ENCODE measurements at places on chromosomes 4 and X.

DNA sequence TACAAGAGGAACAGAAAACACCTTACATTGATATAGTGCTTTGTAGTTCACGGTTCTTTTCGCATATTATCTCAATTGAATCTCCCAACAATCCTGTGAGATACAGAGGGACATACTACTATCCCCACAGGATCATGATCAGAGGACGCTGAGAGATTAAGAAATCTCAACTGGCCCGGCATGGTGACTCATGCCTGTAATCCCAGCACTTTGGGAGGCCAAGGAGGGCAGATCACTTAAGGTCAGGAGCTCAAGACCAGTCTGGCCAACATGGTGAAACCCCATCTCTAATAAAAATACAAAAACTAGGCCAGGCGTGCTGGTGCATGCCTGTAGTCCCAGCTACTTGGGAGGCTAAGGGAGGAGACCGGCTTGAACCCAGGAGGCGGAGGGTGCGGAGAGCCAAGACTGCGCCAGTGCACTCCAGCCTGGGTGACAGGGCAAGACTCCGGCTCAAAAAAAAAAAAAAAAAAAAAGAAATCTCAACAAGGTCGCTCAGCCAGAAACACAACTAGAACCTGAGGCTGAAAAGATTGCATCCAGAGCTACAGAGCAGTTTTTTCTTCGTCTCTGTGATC lies 7.4 kb downstream of the APOO start:
- DNase-seq: no peak

DNA sequence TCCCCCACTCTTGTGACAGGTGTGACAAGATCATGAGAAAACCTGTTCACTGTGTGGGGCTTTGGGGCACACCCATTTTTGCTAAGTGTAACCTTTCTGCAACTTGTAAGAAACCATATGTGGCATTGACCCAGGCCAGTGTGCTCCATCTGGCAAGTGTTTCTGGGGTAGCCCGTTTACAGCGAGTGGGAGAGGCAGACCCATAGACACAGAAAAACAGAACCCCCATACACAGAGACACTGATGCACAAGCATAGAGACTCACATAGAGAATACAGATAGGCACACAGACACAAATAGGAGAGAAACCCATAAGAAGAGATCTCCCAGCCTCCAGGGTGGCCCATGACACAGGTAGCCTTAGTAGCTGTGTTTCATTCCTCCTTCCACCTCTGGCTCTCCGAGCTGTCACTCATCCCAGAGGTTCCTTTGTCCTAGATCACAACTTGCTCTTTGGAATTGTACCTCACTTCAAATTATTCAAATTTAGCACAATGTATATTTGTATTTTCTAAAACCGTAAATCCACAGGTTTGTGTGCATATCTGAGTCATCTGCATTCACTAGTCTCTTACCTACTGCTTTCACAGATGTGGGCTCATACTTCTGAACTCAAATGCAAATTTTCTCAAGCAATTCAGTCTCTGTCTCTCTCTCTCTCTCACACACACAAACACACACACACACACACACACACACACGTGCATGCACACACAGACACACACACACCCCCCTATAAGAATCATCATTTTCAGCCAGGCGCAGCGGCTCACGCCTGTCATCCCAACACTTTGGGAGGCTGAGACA lies 114.4 kb downstream of the SH3KBP1 start:
- DNase-seq: no peak

- no peak for DNase-seq
These were observed 38.7 kb downstream of the CPEB2 start for GRCh38 chr4:15040916-15041463.

GRCh38 chr4:92262371-92262770 lies 41.4 kb upstream of the GRID2 start:
- no peak for DNase-seq

- no peak for DNase-seq
These were observed 943.0 kb upstream of the PRKX start for GRCh38 chrX:4656419-4656818.

GRCh38 chr4:1998296-1998695 lies 10.5 kb downstream of the NELFA start:
- DNase-seq: no peak

GRCh38 chr4:34293459-34293858 lies 1950.9 kb downstream of the ARAP2 start:
- no peak for DNase-seq

DNA sequence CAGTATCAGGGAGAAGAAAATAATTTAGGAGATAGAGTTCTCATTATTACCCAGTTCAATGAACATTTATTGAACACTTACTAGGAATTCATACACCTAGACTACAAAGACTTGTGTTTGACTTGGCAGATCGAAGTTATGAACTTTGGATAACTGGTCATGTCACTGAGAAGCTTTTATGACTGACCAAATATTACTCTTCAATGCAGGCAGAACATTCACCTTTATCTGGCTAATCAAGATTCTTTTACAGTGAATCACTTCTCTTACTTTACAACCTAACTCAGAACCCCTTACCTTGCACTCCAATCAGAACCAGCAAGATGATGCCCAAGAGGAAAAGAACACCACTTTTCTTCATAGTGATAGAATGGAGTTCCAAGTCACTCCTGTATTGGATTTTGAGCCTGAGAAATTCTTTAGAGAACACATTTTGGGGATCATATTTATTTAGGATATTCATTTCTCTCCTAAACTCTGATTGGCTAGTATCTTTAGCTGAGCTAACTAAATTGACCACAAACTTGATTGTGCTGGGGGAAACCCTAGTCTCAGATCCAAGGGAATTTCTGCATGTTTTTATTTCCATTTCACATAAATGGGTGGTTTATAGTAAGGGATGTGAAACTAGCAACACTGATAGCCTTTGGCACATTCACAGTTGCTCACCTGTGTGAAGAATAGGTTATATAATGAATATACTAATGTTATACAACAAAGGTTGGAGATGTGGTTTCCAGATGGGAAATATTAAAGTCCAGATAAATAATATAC lies at the start of gene CXCL9:
Gene CXCL9 (minus strand): TSS at position 421 of the 774 bp plus-strand sequence. CDS start 60 bp downstream, at position 361.
- no peak for DNase-seq

DNA sequence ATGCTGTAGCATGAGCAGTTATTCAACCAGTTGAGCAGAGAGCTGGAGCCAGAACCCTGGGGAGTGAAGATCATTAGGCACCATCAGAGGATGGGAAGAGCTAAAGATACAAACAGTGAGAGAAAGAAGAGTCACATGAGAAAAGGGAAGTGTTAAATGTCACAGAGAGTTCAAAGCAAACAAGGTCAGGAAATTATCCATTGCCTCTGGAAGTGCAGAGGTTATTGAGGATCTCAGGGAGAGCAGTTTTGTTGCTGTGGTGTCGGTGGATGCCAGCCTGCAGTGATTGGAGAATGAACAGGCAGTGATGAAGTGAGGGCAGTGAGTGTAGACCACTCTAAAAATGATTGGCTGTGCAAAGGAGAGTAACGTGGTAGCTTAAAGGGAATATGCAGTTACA lies 17.7 kb downstream of the SPARCL1 start:
- DNase-seq: no peak

- no peak for DNase-seq
These were observed 24.5 kb downstream of the WDR17 start for GRCh38 chr4:176090115-176090514.

DNA sequence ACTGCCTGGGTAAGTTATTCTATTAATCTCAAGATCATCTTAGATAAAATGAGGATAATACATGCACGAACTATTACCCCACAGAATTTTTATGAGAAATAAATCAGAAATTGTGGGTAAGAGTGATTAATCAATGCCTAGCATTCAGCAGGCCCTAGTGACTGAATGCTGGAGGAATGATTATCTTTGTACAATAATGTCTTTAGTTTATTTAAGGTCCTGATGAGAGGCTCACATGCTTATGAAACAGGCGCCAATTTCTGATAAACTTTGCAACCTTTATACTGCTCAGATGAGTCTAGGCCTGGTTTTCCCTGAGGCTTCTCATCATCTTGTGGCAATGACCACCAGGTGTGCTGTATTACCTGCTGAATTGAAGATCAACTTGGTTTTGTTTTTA lies 27.8 kb upstream of the BMP2K start:
- no peak for DNase-seq

- DNase-seq: no peak
These were observed at the start of gene MAMLD1 for GRCh38 chrX:150362599-150363481. MAMLD1 (plus strand) TSS chrX:150363317; CDS start chrX:150445517, 82,200 bp downstream.

GRCh38 chrX:134163836-134164235 lies 73.1 kb upstream of the CCDC160 start:
- DNase-seq: no peak

DNA sequence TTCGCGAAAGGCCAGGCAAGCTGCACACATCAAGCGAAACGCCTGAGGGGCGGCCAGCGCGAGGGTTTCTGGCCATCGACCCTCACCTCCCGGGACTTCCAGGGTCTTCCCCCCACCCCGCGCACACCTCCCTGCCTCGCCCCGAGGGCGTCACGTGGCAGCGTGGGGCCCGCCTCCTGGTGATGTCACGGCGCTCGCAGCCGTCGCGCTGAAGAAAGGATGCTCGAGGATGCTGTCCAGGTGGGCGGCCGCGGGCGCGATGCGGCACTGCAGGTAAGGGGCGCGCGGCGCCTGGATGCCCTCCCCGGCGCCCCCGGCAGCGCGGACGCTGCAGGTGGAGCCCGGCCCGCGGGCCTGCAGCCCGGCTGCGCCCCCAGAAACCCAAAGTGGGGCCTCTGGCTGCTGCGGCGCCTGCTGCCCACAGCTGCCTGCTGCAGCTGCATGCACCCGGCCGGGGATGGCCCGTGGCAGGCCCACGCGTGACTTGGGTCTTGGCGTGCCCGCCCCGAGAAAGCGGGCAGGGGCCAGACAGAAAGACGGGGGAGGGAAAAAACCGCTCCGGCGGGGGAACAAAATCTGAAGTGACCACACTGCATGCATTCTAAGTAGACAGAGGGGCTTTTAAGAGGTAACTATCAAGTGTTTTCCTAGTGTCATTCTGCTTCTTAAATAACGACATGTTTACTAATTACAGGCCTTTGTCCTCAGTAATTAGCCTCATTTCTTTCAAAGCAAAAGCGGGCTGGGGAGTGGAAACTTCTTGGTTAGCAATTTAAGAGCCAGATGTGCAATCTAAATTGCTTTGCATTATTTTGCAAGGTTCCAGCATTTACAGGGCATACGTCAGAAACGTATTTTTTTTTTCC lies 1.7 kb downstream of the CLCN4 start:
- no peak for DNase-seq

- no peak for DNase-seq
These were observed 97.1 kb downstream of the LDB2 start for GRCh38 chr4:16801356-16801755.

DNA sequence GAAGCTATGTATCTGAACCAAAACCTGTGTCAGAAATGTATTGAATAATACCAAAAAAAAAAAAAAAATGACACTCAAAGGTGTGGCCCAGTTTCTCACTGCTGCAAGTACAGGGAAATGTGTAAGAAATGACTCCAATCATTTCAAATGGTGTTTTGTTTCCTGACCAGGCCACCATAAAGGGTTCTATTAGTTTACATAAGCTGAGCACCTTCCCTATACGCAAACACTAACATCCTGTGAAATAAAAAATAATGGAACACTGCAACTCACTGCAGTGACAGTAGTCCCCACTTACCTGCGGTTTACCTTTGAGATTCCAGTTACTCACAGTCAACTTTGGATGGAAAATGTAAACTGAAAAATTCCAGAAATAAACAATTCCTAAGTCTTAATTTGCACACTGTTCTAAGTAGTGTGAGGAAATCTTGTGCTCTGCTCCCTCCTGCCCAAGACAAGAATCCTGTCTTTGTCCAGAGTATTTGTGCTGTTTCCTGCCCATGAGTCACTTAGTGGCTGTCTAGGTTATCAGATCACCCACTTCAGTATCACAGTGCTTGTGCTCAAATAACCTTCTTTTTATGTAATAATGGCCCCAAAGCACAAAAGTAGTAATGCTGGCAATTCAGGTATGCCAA lies 265.3 kb downstream of the RCHY1 start:
- no peak for DNase-seq

DNA sequence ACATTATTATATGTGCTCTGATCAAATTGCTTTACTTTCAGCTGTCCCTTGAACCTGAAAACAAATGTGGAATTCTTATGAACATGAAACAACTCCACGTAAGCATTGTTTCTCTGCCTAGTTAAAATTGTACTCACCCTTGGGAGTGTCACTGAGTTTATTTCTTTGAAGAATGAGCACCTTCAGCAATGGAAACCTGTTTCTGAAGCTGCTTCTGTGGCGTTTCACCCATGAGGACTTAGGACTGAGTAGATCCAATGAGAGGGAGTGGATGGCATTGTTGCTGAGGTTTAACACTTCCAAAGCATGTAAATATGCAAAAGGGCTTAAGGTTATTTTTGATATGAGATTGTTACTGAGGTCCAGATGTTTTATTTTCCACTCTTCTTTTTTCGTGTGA lies 3.2 kb downstream of the LRRC66 start:
- no peak for DNase-seq

- DNase-seq: no peak
These were observed 99.1 kb upstream of the AFAP1 start for GRCh38 chr4:8038719-8039251.

Measured in GM12892 (cell line).